Cortex of kidney (tissue), 1 donor: ENCODE measurements at places on chromosomes 6 and 20.

DNA sequence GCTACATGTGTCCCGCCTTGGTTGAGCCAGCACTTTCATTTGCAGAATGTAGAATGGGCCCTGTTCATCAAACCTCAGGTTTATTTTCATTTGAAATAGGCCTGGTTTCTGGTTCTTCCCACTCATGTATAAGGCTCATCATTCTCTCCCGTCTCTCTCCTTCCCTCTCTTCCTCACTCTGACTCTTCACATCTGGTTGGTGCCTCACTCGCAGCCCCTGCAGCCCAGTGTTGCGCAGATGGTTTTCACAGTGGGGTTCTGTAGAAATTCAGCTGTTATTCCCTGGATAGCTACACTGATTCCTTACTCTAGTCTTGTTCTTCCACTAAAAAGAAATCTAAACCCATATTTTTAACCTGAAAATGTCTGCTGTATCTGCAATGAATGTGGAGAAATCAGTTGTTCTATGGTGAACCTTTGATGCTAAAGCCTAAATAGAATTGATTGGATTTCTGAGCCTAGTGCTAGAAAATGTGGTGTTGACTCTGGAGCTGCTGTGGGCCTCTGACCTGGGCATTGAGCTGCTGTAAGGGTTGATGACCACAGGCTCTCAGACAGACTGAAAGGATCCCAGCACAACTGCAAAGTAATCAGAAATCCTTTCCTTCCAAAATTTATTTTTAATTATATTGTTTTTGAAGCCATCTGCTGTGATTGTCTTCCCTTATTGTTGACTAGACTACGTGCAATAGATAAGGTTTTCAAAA lies 150.3 kb downstream of the TMEM242 start:
- DNase-seq = no peak

DNA sequence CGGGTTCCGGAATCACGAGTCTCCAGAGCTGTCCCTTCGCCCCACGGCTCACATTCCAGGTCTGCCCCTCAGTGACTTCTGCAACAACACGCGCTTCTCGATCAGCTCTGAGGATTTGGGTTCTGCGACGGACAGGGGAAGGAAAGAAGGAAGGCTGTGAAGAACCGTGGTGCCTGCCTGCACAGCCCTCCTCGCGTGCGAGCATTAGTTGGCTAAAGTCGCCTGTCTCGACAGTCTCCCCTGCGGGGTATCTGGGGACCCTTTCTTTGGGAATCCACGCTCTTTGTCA lies 23.1 kb downstream of the VPS52 start:
- DNase-seq = no peak

- no peak for DNase-seq
Observed at GRCh38 chr6:17448165-17448564, 54.8 kb downstream of the CAP2 start.

- no peak for DNase-seq
Observed at GRCh38 chr20:32248043-32248442, 29.4 kb upstream of the KIF3B start.

- no peak for DNase-seq
Observed at GRCh38 chr6:16505711-16506357, 255.4 kb downstream of the ATXN1 start.

- DNase-seq = no peak
Observed at GRCh38 chr6:138271451-138271850, 53.2 kb upstream of the PBOV1 start.

- DNase-seq = no peak
Observed at GRCh38 chr6:87808005-87808757, 106.1 kb upstream of the AKIRIN2 start.

- no peak for DNase-seq
Observed at GRCh38 chr6:97306544-97307320, 23.7 kb upstream of the MMS22L start.

GRCh38 chr6:6332811-6333244 lies 12.4 kb upstream of the F13A1 start:
- no peak for DNase-seq

- no peak for DNase-seq
Observed at GRCh38 chr6:11322252-11322885, 89.9 kb upstream of the NEDD9 start.

DNA sequence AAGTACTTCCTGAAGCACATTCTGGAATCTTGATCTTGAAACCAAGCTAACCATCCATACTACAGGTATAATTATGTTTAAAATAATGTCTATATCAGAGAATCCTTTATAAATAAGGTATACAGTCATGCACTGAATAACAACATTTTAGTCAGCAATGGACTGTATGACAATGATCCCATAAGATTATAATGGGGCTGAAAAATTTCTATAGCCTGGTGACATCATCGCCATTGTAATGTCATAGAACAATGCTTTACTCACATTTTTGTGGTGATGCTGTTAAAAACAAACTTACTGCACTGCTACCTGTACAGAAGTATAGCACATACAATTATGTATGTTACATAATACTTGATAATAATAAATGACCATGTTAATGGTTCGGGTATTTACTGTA lies 31.8 kb downstream of the RNF146 start:
- DNase-seq = no peak

DNA sequence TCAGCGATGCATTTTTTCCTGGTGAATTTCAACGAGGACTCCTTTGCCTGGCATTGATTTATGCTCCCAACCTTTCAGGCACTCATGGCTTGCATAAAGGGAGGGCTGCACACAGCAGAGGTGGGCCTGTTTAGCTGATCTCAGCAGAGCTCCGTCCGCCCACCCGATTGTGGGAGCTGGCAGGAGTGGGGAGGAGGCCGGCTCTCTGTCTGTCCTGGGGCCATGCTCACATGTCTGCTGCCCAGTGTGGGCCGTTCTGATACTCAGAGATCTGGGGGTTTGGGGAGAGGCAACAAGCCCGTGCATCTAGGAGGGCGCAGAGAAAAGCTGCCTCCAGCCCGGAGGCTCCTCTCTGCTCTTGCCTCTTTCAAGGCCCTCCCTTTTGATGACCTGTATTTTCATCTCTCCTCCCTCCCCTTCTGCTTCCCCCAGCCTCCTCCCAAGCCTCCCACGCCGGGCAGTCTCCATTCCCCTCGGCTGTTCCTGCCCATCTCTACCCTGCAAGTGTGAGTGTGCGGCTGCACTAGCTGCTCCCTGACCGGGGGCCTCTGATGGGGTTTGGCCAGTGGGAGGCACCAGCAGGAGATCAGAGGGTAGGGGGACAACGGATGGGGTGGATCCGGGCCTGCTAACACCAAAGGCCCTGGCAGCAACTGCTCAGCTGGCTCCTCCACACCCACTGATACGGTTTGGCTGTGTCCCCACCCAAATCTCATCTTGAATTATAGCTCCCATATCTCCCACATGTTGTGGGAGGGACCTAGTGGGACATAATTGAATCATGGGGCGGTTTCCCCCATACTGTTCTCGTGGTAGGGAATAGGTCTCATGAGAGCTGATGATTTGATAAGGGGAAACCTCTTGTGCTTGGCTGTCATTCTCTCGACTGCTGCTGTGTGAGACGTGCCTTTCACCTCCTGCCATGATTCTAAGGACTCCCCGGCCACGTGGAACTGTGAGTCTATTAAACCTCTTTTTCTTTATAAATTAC lies 39.6 kb upstream of the MLN start:
- DNase-seq = no peak

- no peak for DNase-seq
Observed at GRCh38 chr6:71028877-71029252, 72.0 kb upstream of the B3GAT2 start.

- DNase-seq = no peak
Observed at GRCh38 chr6:103193413-103193812, 1666.3 kb downstream of the HACE1 start.

DNA sequence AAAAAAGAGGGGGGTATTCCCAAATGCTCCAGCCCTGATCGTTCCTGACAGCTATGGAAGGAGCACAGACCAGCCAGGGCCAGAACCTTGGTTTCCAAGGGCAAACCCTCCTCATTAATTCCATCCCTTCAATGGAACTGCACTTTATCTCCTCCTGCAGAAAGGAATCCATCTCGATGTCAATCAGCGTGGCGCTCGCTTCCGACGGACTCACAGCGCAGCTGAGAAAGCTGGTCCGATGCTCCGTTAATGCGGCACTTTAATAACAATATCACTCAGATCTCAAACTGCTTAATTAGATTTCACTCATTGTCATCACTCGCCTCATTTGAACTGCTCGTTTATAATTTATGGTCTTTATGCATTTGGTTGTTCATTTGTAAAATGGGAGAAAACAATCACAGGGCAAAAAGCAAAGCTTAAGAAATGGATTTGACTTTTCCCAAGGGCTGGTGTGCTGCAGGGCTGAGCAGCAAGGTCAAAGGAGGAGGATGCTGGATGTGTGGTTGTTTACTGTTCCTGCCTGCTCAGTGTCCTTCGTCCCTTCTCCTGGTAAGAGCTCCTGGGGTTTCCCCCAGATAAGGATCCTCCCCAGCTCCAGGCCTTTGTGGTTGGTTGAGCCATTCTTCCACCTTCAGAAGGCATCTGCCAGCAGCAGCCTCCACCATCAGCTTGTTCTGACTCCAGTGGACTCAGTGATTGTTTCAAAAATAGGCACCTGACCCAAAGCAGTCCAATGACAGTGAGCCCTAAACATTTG lies 152.7 kb downstream of the ANKRD60 start:
- DNase-seq = no peak

DNA sequence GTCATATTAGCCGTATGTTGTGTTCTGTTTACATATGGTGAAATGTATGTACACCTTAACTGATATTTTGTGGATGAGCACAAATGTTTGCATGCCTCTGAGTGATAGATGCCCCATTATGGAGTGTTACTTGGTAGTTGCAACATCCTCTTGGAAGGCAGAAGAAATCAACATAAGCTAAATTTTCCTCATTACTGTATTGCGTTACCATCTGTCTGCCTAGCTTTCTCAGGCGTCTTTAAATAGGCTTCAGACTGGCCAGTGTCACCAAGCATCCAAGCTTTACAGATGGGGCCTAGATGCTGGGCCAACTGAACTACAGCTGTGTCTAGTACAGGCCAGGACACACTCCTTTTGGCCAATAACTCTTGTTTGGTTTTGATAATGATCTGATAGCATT lies 250.6 kb downstream of the SAMD5 start:
- DNase-seq = no peak

DNA sequence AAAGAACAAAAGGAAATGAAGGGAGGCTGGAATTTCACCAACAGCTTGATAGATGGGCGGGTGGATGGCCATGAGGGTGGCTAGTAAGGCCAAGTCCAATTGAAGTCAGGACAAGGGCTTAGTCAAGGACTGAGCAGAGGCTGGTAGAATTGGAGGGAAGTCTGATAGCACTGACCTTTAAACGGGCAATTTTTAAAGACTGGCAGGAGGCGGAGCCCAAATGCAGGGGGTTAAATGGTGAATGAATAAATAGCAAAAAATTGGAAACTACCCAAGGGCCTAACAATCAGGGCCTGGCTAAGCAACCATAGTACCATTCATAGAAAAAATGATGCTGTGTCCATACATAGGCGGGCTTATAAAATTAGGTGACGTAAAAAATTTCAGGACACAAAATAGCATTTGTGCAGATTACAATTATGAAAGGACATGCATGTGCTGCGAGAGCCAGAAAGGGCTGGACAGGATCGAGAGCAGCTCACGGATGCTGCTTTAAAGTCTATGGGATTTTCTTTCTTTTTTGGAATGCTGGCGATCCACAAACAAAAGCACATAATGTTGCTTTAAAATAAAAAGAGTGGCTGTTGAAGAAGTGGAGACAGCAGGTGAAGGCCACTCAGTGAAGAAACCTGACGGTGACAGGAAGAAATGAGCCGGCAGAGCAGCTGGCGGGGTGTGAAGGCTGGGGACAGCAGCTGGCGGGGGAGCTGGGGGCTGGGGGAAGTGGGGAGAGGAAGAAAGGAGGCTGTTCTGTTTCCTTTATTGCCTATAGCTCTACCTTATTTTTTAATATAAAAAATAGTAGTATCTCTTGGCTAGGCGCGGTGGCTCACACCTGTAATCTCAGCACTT lies 42.8 kb upstream of the TAF8 start:
- no peak for DNase-seq

DNA sequence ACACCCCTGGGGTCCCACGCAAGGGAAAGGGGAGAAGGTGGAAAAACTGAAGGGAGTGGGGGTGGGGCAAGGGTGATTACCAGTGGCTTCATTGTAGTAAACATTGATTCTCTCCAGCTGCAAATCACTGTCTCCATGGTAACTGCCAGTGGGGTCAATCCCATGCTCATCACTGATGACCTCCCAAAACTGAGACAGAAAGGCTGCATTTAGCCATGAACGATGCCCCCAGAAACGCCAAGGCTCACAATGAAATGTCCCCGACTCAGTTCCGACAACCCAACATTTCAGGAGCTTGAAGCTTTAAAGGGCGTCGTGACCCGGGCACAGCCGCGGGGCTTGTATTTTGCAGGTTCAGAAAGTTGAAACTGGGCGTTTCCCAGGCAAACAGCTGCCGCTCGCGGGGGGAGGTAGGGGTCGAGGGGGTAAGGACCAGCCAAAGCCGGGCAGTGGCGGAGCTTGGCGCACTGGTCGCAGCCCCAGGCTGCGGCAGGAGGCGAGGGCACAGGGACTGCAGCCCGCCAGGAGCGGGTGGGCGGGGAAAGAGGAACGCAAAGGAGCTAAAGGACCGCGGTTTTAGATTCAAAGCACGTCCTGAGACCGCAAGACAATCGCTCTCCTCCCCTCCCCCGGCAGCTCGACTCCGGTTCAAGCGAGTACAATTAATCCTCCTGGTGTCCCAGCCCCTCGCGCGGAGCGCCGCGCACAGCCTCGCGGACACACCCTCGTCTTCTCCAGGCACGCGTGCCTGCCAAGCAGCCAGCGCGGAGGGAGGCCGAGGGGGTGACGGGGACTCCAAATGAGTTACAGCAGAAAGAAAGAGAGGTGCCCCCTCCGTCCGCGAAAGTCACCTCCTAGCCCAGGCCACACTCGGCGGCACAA lies 731 bp downstream of the TUBB2B start:
- no peak for DNase-seq

- no peak for DNase-seq
Observed at GRCh38 chr20:3749689-3750531, 17.4 kb downstream of the HSPA12B start.

- no peak for DNase-seq
Observed at GRCh38 chr20:43914311-43915210, at the start of gene TOX2. Gene TOX2 (plus strand): TSS chr20:43914852. CDS start chr20:43914892, 40 bp downstream.

DNA sequence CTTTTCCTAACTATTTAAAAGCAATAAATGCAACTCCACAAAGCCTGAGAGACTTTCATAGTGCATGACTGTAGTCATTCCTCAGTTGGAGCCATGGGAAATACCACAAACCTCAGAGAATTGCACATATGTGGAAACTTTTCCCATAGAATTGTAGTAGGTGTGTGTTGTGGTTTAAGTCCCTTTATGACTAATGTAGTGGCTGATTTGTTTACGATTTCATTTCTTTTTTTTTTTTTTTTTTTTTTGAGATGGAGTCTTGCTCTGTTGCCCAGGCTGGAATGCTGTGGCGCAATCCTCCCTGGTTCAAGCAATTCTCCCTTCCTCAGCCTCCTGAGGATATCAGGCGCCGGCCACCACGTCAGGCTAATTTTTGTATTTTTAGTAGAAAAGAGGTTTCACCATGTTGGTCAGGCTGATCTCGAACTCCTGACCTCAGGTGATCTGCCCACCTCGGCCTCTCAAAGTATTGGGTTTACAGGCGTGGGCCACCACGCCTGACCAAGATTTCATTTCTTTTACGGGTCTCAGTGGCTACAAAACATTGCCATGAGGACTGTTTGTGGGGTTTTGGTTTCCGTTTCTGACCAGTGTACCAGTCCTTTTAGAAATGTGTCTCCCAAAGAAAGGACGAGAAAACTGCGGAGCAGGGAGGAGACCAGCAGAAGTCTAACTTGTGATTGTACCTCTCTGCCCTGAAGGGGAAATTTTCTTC lies 212.1 kb upstream of the MARCKS start:
- no peak for DNase-seq

- peak; percentile 10 for DNase-seq
Observed at GRCh38 chr20:38434770-38435554, at the start of gene SNHG17. Gene SNHG17 (minus strand): TSS chr20:38435328.

- DNase-seq = no peak
Observed at GRCh38 chr6:152532556-152533422, 104.4 kb downstream of the SYNE1 start.
